ENCODE measurements at places on chromosomes 2 and 18.

GRCh38 chr2:37641582-37642171 lies 29.8 kb downstream of the CDC42EP3 start:
- no peak for DNase-seq

- DNase-seq: no peak
Measured at GRCh38 chr2:111025288-111025687, 95.4 kb upstream of the BCL2L11 start.

DNA sequence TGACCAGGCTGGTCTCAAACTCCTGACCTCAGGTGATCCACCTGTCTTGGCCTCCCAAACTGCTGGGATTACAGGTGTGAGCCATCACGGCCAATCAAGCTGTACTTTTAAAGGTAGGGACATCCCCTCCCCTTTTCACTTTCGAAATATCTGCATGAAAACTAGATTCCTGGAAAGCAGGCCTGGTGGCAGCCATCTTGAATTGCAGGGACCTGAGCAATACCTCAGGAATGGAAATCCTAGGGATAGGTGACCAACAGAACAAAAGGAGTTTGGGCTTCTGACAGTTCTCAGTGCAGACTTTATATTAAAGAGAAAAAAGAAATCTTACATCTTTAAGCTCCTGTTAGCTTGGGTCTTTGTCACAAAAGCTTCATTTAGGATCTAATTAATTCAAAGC lies 62.6 kb downstream of the KLF7 start:
- DNase-seq: no peak

GRCh38 chr2:240922982-240923537 lies 16.9 kb downstream of the CROCC2 start:
- DNase-seq: no peak

DNA sequence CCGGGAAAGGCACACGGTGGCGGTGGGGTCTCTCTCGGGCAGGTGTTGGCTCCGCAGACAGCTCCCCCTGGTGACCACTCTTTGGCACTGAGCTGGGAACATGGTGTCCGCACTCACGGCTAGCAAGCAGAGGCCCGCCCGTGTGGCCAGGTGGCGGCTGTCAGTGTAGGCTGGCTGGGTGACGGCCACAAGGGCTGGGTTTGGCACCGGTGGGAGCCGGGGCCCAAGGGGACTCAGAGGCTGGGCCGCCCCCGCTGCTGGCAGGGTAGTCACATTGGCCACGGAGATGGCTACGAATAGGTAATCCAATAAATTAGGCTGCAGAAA lies 1071.7 kb downstream of the RPIA start:
- no peak for DNase-seq

GRCh38 chr2:204202253-204202652 lies 265.7 kb downstream of the ICOS start:
- no peak for DNase-seq

GRCh38 chr2:126637386-126637785 lies 18.6 kb upstream of the GYPC start:
- DNase-seq: no peak

DNA sequence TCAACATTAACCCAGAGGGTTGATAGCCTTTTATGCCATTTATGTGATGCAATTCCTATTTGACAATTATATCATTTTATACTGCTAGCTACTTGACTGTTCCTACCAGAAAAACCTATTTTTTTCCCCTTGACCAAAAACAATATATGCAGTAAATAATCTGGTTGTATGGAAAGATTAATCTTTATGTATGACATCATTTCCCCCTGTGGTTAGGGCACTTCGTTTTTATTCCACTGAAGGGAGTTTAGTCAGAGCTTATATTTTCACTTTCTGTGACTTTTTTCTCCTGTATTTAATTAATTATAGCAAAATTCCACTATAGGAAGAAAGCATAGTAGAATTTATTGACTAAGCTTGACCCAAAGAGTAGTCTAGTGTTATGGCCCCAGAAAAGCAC lies 107.6 kb downstream of the HAUS1 start:
- DNase-seq: no peak

GRCh38 chr18:23926571-23926970 lies 88.0 kb upstream of the TTC39C start:
- DNase-seq: no peak

DNA sequence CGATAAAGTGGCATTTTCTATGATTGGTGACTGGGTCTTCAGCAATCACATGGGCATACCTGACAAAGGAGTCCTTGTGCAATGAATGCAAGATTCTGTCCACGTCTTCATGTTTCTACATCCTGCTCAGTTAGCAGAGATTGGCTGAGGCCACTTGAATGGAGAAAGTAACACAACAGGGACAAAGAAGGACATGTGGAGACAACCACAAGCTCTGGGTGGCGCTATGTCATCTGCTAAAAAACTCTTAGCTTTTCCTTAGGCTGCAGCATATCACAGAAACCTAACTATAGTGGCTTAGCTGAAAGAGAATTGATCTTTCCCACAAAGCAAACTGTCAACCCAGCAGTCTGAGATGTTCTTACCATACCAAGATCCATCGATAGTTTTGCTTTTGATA lies 1109.7 kb downstream of the SOCS6 start:
- no peak for DNase-seq

- no peak for DNase-seq
Measured at GRCh38 chr2:27773959-27774358, 2.4 kb downstream of the MRPL33 start.

GRCh38 chr18:51569153-51569552 lies 371.7 kb upstream of the MEX3C start:
- DNase-seq: no peak

- DNase-seq: no peak
Measured at GRCh38 chr2:103365071-103365470, 603.2 kb downstream of the TMEM182 start.

DNA sequence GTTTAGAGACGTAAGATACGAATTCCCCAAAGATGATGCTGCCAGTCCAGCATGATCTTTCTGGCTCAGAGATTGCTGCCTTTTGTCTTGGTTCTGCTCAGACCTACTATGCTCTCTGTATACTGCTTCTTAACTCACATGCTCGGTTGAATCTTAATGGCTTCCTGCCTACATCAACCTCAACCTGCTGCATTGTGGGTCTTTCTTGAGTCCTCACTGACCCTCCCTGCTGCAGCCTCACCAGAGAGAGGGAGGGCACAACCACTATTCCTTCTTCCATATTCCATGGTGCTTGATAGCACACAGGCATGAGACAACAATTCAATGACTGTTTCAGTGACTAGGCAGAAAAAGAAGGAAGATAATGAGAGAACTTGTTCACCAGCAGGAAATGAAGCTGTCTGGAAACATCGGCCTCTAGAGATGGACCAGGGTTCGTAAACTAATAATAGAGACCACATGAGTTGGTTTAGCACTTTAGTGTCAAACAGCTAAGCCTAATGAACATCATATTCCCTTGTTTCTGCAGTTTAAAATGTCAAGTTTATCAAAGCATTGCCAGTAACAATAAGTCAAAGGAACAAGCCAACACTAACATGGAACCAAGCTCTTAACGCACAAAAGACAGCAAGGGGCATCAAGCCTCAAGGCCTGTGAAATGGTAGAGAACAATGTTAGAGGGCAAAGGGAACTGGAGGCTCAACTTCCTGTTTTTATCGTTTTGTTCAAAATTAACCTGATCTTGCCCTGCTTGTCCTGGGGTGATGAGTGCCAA lies 333.9 kb downstream of the PDE11A start:
- no peak for DNase-seq

- DNase-seq: no peak
Measured at GRCh38 chr2:95238131-95238530, 30.8 kb downstream of the ZNF892 start.

GRCh38 chr2:128263902-128264331 lies 54.8 kb downstream of the HS6ST1 start:
- no peak for DNase-seq
